ENCODE measurements at places on chromosomes 6 and 20.

GRCh38 chr6:153947808-153948447 lies 91.1 kb upstream of the OPRM1 start:
- no peaks in the 10 kb centered on the region for H3K36me3 ChIP-seq
- H3K4me3 ChIP-seq, result no peak overlapping the region
- no peaks in the 10 kb centered on the region for H3K27me3 ChIP-seq
- no peaks in the 10 kb centered on the region for H3K4me1 ChIP-seq

GRCh38 chr6:43950731-43951062 lies 176.6 kb downstream of the MRPL14 start:
- H3K27ac ChIP-seq, result no peak overlapping the region
- no peaks in the 10 kb centered on the region for H3K36me3 ChIP-seq
- no peaks in the 10 kb centered on the region for H3K27me3 ChIP-seq
- H3K4me1 ChIP-seq, result no peaks in the 10 kb centered on the region
- DNase-seq, result no peak
- H3K4me3 ChIP-seq, result no peak overlapping the region

- H3K4me1 ChIP-seq, result peaks cover 24% of the 10 kb centered on the region
- H3K36me3 ChIP-seq, result peaks cover 6% of the 10 kb centered on the region
- H3K4me3 ChIP-seq, result no peak overlapping the region
- DNase-seq, result no peak
- no peaks in the 10 kb centered on the region for H3K27me3 ChIP-seq
- H3K27ac ChIP-seq, result peak overlapping the region; percentile 86
Measured at GRCh38 chr20:44170816-44171410, 16.1 kb downstream of the JPH2 start.

DNA sequence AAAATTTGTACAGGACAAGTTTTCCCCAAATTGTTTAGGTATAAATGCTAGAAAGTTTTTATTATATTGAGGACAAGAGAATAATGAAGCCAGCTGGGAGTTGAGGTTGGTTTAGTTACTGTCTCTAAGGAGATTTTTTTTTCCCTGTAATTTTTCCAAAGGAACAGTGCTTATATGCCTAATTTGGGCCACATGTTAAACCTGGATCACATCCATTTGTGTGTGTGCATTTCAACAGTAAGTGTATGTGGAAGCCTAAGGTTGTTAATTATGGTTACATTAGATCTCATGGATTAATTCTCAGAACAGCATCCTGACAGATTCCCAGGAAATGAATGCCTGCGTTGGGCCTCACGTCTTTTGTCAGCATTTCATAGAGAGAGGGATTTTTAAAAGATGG lies 4.5 kb downstream of the IGF2R start:
- H3K4me3 ChIP-seq, result no peak overlapping the region
- no peak overlapping the region for H3K27ac ChIP-seq
- H3K36me3 ChIP-seq, result no peaks in the 10 kb centered on the region
- H3K4me1 ChIP-seq, result peaks cover 5% of the 10 kb centered on the region
- no peak for DNase-seq
- no peaks in the 10 kb centered on the region for H3K27me3 ChIP-seq

All from ascending aorta (tissue), 2 donors.